ENCODE measurements at places on chromosomes 6 and 20.

GRCh38 chr20:62897666-62898065, 28.6 kb downstream of the DIDO1 start:
- no peak for DNase-seq

DNA sequence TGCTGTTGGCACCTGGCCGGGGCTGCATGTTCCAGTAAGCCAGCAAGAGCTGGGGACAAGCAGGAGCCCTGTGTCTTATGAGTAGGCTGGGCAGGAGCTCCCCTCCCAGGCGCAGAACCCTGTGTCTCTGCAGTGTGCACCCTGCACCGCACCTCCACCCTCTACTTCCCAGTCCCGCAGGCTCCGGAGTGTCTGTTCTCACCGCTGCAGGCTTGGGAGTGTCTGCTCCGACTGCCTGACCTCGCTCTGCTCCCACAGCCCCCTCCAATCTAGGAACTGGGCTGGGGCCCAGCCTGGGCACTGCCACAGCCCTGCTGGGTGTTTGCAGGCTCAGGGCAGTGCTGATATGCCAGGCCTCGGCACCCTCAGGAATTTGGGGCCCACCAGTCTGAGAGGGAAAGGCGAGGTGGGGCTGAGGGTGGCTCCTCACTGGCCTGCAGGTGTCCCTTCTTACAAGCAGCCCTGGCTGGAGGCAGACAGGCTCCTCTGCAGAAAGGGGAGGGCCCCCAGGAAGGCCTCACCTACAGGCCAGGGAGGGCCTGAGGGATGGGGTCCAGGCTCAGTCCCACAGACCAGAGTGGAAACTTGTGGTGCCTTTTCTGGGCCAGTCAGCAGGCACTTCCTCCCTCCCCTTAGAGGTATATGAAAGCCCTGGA, 871.6 kb upstream of the GJE1 start:
- no peak for DNase-seq

GRCh38 chr6:65259059-65259458, 448.0 kb downstream of the EYS start:
- no peak for DNase-seq

GRCh38 chr20:45817376-45818194, 5.1 kb downstream of the UBE2C start:
- no peak for DNase-seq

DNA sequence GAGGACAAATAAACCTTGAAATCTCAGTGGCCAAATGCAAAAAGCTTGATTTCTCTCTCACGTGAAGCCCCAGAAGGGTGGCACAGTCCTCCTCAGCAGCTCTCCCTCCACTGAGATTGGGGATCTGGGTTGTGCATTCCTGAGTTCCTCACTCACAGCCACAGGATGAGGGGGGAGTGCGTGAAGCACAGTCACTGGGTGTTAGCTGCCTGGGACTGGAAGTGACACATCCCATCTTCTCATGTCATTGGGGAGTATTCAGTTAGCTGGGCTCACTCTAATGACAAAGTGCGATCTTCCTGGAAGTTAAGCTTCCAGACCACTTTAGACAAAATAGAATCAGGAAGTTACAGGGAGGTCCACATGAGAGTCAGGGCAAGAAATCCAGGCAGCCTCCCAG, 192.2 kb upstream of the LRFN2 start:
- DNase-seq = peak; percentile 21

DNA sequence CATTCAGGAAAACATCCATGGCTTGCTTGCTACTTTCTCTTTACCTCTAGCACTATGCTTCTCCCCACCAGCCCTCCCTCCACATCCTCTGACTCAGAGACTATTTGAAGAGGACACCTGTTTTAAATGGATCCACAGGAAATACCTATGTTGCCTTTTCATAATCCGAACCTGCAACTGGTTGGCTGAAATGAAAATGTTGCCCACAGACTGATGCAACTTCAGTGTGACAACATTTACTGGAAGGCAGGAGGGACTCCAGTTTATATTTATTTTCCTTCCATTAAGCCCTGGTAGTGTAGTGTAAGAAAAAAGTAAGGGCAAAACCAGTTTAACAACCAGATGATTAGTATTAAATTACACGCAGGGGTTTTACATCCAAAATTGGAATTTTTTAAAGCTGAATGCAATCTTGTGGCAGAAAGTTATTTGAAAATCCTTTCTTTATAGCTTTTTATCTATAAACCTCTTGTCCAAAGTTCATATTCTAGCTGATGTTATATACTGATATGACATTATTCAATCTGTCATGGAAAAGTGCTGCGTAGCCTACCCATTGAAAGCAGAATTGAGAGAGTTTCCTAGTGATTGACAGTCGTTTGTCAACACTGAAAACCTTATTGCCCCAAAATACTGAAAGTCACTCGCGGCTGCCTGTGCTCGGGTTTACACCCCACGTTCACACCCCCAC, 881 bp upstream of the AIG1 start:
- DNase-seq = peak; percentile 93

GRCh38 chr6:113055061-113055460, 707.9 kb downstream of the RFPL4B start:
- DNase-seq = no peak

DNA sequence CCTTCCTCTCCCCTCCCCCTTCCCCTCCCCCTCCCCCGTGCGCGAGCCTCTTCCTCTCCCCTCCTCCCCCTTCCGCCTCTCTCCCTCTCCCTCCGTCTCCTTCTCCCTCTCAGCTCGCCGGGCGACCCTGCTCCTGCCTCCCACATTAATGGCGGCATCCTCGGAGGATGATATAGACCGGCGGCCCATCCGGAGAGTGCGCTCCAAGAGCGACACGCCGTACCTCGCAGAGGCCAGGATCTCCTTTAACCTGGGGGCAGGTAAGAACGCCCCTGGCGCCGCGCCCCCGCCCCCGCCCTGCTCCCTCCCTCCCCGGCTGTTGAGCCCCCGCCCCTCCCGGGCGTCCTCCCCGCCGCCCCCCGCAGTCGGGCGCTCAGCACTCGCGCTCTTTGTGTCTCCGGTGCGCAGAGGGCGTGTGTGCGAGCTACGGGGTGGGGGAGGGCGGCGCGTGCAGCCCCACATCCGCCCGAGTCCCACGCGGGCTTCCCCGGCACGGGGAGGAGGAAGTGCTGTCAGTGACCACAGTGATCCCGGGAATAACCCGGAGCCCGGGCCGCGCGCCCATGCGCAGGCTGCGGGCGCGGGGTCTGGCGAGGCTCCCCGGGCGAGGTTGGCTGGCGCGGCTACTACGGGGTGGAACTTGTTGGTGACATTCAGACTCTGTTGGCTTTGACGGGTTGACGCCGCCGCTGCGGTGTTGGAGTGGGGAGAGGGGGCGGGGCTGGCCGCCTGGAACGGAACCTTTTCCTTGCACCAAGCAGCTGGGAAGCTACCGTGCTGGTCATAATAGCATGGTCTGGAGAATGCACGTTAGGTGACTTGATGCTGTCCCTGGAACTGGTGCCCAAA, 33.2 kb downstream of the PHACTR1 start:
- no peak for DNase-seq

GRCh38 chr20:24633026-24633425, 163.6 kb downstream of the SYNDIG1 start:
- no peak for DNase-seq

GRCh38 chr6:52417675-52418111, 2.4 kb upstream of the EFHC1 start:
- no peak for DNase-seq

DNA sequence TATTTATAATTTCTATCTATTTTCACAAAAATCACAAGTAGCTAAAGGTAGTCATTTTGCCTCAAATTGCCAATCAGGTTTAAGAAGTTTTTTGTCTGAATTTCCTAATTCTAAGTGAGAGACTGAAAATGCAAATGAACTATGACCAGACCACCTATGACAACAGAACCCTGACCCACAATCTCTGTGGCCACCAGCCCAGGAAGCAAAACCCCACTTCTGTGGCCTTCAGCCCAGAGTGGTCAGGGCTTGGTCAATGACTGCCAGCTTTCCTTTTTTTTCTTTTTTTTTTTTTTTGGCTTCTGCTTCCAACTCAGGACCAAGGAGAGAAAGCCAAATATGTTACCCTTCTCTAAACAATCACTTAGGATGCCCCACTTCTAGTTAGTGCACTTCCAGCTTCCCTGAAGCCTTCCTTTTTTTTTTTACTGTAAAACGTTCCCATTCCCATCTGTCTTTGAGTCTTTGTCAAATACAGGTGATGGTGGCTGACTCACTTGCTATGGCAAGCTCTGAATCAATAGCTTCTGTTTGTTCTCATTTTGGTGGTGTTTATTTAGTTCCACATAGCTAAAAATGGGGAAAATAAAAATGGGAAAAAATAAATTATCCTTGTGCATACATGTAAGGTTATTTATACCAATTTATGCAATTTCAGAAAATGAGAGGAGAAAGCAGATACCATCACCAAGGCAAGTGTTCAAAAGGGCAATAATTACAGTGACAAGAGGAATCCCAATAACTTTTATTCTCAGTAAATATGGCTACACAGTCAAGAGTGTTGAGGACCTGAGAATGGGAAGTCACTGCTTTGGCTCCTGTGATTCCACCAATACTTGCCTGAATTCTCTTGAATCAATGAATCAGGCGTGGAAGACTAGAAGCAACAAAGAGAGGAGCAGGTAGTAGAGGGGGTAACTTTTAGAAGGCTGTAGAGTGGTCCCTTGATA, 170.3 kb upstream of the PDE7B start:
- no peak for DNase-seq

DNA sequence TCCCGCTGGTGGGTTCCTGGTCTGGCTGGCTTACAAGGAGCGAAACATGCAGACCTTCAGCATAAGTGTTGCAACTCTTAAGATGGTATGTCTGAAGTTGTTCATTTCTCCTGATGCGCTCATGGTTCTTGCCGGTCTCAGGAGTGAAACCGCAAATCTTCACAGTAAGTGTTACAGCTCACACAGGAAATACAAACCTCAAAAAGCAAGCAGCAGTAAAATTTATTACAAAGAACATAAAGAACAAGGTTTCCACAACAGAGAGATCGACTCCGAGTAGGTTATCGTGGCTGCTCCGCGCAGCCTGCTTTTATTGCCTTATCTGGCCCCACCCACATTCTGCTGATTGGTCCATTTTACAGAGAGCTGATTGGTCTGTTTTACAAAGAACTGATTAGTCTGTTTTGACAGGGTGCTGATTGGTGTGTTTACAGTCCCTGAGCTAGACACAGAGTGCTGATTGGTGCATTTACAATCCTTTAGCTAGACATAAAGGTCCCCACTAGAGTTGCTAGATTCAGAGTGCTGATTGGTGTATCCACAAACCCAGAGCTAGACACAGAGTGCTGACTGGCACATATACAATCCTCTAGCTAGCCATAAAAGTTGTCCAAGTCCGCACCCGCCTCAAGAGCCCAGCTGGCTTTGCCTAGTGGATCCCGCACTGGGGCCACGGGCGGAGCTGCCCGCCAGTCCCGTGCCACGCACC, 39.2 kb downstream of the TRIM27 start:
- no peak for DNase-seq

GRCh38 chr20:41213150-41213820, 75.9 kb downstream of the PLCG1 start:
- no peak for DNase-seq

DNA sequence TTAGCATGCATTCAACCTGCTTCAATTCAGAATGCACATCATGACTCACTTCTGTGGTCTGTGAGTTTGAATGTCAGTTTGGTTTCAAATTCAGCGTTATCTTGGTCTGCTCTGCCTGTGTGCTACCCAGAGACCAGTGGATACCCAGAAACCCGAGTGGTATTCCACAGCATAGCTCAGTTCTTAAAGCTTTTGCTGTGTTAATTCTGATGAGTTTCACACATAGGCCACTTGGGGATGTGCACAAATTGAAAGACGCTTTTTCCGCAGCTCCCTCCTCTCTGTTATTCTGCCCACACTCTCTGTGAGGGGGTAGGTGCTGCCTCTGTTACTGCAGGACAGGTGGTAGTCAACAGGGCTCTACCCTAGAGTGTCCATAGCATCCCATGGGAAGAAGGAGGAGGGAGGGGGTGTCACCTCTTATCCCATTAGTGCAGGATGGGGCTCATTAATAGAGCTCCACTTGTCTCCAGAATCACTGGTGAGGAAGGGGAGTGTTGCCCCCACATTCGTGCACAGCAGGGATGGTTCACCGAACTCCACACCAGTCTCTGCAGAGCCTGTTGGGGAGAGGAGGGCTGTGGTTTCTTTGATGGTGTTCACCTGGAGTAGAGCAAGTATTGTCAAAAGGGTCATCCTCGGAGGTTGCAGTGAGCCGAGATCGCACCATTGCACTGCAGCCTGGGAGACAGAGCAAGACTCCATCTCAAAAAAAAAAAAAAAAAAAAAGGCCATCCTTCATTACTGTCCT, 29.2 kb upstream of the SDCBP2 start:
- no peak for DNase-seq

DNA sequence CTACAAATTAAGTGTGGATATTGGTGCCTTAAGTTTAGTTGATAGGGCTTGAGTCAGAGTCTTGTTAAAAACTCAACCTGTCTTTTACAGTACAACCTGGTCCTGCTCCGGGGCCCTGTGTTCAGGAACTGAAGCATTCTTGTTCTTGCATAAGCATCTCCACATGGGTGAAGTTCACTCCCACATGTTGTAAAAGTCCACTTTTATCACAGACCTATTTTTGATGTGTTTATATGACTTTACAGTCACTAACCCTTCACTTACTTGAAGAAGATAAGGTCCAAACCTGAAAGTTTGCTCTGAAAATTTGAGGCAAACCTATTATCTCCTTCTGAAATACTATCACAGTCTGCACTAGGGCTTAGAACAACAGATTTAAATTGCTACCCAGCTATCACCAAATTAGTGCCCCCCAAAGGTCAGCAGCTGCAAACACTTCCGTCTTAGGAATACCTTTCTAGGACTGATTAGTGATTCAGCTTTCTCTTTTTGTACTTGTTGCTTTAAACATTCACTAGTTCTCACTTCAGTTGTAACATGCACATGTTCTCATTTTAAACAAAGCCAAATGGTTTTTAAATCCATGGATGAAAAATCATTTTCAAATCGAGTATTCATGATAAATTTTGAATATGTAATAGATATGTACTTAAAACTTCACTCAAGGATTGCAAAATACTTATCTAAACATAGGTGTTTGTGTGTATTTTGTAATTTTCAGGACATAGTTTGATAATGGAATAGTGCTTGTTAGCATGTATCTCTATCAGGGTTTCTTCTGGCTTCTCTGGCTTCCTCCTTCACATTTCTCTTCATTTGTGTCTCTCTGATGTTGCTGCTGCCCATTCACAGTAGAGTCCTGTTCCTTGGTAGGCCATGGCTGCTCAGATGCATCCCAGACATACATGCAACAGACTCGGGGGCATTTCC, 469.8 kb upstream of the SOX4 start:
- DNase-seq = no peak

DNA sequence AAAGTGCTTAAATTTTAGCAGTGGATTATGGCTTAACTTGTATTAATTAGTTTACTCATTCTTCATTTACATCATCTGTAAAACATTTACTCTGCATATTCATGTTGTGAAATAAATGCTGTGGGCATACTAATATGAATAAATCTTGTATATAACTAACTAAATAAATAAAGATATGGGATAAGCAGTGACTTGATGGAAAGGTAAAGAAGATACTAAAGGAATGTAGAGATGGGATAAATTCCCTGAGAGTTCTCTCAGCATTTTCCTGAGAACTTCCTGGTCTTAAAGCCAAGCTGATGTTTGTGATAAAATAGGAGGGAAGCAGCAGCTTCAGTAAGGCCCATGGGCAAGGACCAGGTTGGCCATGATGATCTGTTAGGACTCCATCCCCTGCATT, 652.1 kb downstream of the RNF144B start:
- DNase-seq = no peak
